Right cardiac atrium (tissue), 5 donors: ENCODE measurements at places on chromosomes 12 and 14.
A peak's percentile ranks its signal among the peaks of the same experiment; 100 is the strongest.

- DNase-seq: no peak
Measured at GRCh38 chr12:116336542-116337065, 59.1 kb upstream of the MED13L start.

- DNase-seq: no peak
Measured at GRCh38 chr12:18552829-18553228, 185.0 kb downstream of the PLCZ1 start.

- DNase-seq: no peak
Measured at GRCh38 chr12:109309381-109310246, 530 bp upstream of the FOXN4 start.

DNA sequence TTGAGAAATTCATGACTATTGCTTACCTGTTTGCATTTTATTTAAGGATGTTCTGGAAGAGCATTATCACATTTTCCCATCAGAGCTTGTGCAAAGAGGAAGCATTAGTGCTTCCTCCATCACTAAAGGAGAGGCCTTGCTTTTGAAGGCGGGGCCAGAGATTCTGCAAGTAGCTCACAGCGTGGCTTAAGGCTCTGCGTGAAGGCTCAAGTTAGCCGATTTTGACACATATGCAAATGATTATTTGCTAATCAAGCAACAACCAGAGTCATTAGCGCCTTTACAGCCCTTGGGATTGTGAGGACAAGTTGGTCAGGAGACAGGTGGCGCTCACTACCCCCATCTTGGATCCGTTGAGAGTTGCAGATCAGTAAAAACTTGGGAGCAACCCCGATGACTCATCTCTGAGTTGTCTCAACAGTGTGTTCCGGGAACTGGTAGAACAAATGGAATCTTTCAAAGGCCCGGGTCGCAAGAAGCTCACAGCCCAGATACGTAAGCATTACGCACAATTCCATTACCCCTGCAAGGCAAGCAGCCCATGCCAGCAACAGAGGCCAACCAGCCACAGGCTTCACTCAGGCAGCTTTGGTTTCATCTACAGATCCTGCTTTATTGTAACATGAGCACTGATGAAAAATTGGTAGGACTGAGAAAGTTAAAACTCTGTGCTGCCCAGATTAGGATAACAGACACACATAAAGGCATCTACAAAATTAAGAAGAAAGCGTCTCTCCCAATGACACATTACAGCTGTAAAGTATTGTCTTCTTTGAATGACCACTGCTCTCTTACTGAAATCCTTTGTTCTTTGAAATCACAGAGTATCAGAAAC lies 34.9 kb upstream of the SPTSSA start:
- DNase-seq: peak; percentile 91

- no peak for DNase-seq
Measured at GRCh38 chr12:27425306-27425705, 21.2 kb upstream of the SMCO2 start.

GRCh38 chr14:24259282-24260025 lies 3.5 kb downstream of the TGM1 start:
- DNase-seq: no peak

- no peak for DNase-seq
Measured at GRCh38 chr12:10661338-10661737, 12.5 kb downstream of the STYK1 start.

DNA sequence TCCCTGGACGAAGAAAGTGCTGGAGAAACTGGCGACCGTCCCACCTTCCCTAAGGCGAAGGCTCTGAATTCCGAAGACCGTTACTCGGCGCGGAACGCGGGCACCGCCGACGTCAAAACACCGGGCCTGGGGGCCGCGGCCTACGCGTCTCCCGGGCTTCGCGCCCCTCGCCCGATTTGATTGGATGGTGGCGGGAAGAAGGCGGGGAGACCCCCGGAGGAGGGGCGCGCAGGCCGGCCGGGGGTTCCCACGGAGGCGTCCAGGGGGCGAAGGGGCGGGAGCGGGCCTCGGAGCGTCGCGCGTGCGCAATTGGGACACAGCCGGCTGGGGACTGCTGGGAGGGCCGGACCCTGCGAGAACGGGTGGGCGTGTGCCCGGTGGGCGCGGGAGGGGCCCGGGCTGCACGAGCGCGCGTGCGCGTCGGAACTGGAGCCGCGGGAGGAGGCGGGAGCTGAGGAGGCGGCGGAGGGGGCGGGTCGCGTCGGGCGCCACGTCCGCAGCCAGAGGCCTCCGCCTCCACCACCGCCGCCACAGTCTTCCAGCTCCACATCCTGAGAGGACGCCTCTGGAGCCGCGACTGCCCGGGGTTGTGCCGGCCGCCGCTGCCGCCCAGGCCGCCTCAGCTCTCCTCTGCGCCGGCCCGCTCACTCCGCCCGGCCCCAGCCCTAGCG lies at the start of gene TMEM263:
TSS of gene TMEM263 (plus strand) at position 531 of the 671 bp plus-strand sequence. CDS start 11,210 bp downstream, outside the sequence.
- DNase-seq: peak; percentile 99

GRCh38 chr12:1398673-1399072 lies 195.7 kb downstream of the FBXL14 start:
- no peak for DNase-seq

GRCh38 chr14:54674046-54674741 lies 107.3 kb downstream of the SAMD4A start:
- DNase-seq: no peak

DNA sequence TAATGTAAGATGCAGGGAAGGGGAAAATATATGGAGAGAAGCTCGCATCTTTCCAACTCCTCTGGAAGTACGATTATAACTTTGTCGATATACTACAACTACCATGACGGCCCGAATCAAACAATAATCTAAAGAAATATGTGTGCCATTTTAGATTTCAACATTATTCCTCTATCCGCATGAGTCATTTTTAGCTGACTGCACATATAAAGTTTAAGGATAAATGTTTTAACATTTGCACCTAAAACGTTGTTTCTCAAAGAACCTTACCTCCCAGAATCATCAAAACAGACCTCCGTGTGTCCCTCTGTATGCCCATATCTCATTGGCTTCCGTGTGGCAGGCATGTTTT lies 482 bp downstream of the WDHD1 start:
- DNase-seq: no peak

- no peak for DNase-seq
Measured at GRCh38 chr12:112879191-112879705, 27.5 kb upstream of the OAS1 start.

- no peak for DNase-seq
Measured at GRCh38 chr12:83318386-83319098, 631.8 kb downstream of the TMTC2 start.

DNA sequence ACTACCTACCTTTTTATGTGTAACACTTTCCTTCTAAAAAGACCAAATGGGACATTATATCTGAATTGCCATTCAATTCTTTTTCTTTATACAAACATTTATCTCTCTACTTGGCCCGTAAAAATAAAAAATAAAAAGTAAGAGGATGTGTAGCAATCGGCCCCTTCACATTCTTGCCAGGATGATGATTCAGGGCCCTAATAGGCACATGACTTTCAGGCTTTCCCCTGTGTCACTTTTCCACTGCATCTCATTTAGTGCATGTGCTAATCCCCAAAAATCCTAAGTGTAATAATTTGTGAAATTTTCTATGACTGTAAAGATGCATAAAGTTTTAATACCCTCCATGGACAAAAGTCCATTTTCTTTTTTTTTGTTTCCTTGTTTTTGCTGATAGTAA lies 23.0 kb upstream of the ATP2B1 start:
- DNase-seq: no peak

DNA sequence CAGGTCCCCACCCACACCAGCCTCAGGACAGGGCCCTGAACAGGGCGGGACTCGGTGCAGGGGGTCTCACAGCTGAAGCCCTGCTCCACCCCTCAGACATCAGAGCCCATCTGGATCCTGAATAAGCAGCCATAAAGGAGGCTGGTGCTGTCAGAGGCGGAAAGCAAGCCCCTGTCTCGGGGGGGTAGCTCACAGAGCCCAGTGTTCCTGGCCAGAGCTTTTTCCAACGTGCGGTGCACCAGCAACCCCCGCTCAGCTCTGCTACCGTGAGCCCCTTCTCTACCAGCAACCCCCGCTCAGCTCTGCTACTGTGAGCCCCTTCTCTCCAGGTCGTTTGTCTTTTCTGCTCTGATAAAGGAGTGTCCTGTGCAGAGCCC lies 136.5 kb upstream of the SFSWAP start:
- DNase-seq: no peak

GRCh38 chr14:90308561-90308960 lies 23.2 kb downstream of the NRDE2 start:
- DNase-seq: no peak

DNA sequence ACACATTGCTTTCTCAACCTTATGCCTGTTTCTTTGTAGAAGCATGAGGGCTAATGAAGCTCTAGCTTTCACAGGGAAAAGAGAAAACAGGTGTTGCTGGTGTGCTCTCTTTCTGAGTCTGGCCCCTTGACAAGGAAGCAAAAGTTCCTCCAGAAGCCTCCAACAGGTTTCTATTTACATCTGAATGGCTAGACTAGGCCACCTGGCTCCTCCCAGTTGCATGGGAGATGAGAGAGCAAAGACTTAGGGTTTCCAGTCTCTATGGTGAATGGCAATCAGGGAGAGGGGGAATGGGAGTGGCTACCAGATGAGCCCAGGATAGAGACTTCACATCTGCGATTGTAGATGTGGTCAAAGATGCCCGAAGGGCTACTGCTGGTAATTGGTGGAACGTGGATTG lies 138.1 kb upstream of the PLXNC1 start:
- no peak for DNase-seq

DNA sequence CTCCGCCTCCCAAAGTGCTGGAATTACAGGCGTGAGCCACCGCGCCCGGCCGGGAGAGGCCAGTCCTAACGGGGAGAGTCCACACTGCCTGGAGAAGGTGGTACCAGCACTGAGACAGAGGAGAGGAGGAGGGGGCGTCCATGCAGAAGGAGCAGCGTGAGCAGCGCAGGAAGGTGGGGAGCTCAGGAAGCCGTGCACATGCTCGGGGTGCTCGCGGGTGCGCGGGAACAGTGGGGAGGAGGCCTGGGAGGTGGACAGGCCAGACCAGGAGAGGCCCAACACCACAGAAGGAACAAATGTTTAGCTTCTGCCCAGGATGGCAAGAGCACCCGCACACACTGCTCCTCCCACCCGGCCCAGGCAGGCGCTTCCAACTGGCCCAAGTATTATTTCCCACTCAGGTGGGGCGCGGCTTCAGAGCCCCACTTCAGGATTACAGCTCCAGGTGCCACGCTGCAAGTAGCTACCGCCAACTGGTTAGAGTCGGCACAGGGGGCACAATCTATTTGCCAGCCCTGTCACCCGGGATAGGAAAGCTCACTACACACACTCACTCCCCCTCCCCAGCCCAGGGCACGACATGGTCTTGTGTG lies 80.8 kb upstream of the BCL11B start:
- no peak for DNase-seq

DNA sequence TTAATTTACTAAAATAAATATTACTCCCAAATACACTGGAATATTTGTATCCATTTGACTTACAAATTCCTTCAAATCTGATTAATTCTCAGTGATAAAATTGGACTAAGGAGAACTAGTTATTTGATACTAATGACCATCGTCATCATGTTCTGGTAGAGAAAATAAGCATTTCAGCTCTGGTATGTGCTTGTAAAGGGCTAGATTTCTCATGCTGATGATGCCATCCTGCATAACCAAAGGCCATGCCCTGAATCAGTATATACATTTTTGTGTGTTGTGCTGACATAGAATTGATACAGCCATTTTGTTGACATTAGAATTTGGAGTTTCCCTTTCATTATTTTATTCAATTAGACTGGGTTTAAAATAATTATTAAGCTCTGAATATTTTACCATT lies 148.9 kb downstream of the PCNX1 start:
- no peak for DNase-seq

DNA sequence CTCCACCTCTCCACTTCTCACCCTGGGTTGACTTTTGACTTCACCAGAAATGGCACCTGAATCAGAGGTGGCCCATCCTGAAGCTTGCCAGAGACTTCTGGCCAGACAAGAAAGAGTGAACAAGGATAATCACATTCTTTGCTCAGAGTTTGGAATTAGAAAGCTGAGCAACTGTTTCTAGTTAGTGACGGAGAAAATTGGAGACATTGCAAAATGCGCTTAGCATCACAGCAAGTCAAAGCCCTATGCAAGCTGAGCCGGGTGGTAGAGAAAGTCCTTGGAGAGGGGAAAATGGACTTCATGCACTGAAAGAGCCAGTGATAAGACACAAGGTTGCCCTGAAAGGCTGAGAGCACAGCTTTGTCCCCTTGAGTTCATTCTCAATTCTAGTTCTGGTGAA lies 161.8 kb downstream of the PAH start:
- DNase-seq: no peak

DNA sequence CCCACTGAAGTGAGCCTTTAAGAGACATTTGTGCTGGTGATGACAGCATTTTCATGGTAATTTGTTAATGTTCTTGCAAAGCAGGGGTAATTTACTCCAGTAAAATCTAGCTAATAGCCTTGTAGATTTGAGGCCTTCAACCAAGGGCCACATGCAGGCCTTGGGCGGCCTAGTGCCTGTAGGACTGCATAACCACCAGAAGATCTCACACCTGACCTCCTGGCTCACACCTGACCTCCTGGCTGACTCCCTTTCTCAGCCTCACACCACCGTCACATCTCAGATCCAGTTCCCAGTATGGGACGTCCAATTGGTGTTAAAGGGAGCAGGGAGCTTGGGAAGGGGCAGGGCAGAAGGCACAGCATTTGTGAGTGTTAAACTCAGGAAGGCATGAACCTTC lies 26.9 kb downstream of the C12orf42 start:
- DNase-seq: no peak

GRCh38 chr12:49348781-49349180 lies 2.1 kb downstream of the DNAJC22 start:
- peak; percentile 40 for DNase-seq

DNA sequence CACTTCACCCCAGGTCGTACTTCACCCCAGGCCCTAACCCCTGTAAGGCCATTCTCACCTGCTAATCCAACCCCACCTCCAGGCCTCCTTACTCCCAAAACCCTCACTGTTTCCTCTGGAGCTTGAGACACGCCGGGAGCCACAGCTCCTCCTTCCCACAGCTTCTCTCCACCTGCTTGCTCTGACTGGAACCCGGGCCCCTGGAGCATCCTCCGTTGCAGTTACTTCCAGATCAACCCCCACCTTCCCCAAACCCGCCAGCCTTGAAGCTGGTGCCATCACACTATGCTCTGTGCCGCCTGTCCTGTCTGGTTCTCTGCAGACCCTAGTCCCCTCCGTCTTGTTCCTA lies 34.6 kb upstream of the PPP2R5C start:
- DNase-seq: no peak

DNA sequence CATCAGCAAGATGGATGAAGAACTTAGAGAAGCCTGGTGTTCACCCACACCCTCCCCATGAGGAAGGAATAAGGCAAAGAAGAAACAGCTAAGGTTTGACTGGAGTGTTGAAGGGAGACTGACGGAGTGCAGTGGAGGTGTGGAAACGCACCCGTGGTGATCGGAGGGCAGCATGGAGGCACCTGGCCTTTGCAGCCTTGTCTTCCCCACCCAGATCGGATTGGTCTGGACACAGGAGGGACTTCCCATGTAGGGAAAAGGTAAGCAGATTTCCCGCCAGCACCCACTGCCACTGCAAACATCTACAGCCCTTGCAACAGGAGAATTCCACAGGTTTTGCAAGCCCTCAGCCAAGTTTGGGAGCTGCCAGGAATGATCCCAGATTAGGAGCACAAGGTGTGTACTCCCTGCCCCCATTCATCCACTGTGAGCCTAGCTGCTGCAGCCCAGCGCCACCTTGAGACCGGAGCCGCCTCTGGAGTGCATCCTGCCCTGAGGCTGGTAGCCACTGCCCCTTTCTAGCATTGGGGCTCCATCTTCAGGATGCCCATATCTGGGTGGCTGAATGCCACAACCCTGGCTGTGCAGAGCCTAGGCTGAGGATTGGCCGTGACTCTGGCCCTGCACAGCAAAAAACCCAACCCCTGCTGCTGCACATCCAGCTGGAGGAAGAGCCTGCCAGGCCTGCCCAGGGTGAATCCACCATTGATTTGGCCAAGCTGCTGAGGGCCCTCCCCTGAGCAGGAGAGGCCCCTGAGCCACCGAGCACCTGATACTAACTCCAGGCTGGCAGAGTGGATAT lies 411.1 kb downstream of the TMEM121 start:
- DNase-seq: no peak
